ENCODE measurements at places on chromosomes 4 and X.

GRCh38 chr4:26152056-26152455 is 168.8 kb upstream of the RBPJ start:
- no peak for DNase-seq

DNA sequence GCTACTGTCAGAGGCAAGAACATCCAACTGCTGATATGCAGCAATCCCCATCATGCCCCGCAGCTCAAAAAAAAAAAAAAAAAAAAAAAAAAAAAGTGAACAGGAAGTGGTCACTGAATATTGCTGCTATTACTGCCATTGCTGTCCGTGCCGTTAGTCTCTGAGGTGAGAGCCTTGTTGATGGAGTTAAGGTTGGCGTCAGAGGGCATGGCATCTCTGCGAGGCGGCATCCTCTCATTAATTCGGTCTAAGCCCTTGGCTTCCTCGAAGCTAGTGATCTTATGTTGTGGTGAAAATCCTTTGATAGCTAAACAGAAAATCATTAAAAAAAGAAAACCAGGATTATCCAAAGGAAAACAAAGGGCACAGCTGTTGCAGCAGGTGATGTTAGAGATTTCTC is 321.6 kb downstream of the PPP3CA start:
- DNase-seq = no peak

- DNase-seq = no peak
Observed at GRCh38 chr4:87179751-87180150, 40.7 kb downstream of the KLHL8 start.

DNA sequence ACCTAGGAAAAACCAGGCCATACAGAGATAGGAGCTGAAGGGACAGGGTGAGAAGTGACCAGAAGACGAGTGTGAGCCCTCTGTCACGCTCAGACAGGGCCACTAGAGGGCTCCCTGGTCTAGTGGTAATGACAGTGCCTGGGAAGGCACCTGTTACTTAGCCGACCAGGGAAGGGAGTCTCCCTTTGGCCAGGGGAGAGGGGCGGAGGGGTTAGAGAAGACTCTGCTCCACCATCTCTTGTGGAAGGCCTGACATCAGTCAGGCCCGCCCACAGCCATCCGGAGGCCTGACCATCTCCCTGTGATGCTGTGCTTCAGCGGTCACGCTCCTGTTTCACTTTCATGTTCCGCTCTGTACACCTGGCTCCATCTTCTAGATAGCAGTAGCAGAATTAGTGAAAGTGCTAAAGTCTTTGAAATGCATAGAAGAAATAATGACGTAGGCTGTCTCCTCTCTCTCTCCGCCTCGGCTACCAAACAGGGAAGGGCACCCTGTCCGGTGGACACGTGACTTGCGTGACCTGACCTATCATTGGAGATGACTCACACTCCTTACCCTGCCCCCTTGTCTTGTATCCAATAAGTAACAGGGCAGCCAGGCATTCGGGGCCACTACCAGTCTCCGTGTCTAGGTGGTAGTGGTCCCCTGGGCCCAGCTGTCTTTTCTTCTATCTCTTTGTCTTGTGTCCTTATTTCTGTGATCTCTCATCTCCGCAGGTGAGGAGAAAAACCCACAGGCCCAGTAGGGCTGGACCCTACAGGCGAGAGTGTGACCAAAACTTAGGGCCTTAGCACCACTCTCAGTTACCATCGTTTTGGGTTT is 26.7 kb downstream of the HTT-AS start:
- DNase-seq = peak; percentile 66

DNA sequence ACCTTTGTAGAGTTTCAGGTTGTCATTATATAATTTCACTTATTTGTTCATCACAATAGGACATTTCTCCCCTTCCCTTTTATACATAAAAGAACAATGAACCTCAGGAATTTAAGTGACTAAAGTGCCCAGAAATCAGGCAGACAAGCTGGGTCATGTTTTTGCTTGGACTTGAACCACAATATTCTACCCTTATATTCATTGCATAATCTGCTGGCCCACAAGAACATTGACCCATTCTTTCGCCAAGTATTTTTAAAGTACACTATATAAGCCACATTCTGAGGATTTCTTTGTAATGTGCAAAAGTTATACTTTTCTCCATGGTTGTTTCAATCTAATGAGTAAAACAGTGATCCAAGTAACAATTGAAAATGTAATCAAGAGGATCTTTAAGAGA is 637.5 kb upstream of the SLIT2 start:
- no peak for DNase-seq

DNA sequence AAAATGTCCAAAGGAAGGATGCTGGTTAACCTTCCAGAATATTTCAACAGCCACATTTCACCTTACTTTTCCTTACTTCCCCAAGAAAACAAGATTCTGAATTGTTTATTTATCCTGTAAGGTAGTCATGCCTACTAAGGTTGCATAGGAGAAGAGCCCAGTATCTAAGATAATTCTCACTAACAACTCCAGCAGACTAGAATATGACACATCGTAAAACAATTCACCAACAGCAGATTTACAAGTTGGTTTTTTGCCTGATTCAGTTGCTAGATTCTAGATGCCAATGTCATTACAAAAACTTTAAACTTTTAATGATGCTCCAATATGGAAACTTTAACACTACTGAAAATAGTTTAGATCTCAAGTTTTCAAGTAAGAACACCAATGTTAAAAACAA is 176.4 kb downstream of the IL13RA2 start:
- no peak for DNase-seq

DNA sequence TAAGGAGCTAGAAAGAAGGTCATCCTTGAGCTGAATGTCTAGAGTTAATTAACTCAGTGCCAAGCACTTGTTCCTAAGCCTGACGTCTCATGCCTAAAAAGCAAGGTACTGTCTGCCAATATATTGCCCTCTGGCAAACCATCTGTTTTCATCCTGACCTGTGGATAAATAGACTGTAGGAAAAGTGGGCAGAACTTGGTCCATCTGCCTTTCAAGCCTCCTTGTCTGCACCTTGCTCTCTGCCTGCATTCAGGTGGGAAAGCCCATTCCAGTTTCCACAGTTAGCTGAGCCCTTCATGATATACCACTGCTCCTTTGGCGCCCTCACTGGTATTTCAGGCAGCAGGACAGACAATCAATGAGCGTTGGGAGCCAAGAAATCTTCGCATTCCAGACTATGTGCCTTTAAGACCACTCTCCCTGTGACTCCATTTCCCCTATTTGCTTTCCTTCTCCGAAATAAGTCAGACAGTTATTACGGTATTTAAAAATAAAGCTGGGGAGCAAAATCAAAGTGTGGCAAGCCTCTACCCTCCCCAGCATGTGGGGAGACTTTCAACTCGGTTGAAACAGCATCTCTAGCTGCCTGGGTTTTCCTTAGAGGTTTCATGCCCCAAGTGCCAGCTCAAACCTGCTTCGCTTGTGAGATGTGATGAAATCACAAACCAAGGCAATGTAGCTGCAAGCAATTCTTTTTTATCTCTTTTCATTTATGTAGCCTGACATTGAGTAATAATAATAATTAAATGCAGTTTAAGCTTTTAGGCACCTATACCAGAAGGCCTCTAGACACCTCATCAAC is 2.5 kb upstream of the CCDC149 start:
- no peak for DNase-seq

DNA sequence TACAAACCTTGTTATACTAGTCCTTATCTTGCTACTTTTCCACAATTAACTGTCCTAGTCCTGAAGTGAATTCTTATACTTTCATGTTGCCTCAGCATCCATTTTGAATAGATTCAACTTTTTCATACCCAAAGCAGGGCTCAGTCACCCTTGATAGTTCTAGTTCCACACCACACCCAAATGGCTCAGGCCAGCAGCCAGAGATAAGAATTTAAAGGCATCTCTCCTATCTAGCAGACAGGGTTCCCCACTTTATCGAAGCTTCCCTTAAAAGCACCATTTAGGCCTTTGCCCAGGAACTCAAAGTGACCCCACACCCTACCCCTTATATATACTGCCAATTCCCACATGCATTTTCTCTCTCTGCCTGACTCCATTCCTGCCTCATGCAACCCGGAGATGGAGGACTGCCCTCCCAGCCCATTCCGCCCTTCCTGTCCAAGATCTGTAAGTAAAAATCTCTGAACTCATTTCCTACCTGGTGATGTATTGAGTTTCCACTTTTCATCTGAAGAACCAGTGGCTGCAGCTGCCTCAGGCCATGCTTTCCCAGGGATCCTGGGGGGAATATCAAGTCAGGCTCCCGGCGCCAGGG is 63.7 kb upstream of the TXK start:
- DNase-seq = no peak

DNA sequence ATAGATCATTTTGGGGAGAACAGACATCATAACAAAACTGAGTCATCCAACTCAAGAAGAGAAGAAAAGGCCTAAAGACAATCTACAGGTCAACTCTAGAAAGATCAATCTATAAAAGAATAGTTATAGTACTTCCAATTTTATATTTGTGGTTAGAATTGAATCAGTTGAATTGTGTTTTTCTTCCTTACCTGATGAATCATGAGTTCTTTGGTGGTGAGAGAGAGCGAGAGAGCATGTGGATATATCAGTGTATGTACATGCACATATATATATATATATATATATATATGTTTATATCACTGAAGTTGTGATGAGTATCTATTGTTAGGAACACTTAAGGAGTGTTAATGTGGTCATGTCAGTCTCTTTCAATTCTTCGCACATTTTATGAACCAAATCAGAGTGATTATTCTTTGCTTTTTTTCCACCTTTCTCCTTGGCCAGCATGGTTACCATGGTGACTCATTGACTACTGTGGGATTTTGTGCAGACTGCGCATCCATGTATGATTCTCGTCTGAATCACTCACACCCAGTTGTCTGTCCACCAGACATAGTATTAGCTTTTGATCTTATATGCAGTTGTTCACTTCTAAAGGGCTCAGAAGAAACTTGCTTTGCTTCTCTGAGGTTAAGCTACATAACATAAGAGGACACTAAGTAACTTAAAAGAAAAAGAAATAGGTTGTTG is 90.4 kb upstream of the RAB40AL start:
- DNase-seq = no peak

GRCh38 chr4:31341601-31342359 is 621.6 kb downstream of the PCDH7 start:
- no peak for DNase-seq

DNA sequence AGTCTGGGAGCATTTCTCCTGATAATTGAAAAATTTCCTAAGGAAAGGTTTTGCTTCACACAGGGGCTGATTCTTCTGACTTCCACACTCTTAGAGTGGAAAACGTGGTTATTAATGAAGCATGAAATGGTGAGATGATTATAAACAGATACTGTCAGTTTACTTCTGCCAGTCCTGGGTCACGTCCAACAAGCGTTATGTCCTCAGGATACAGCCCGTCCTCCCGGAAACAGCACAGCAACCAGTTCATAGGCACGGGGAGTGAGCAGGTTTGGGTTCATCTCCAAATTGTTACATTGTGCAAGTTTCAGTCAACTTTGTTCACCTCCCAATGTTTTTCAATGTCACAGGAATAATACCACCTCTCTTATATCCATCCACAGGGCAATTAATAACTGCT is 98.8 kb downstream of the NPNT start:
- no peak for DNase-seq

DNA sequence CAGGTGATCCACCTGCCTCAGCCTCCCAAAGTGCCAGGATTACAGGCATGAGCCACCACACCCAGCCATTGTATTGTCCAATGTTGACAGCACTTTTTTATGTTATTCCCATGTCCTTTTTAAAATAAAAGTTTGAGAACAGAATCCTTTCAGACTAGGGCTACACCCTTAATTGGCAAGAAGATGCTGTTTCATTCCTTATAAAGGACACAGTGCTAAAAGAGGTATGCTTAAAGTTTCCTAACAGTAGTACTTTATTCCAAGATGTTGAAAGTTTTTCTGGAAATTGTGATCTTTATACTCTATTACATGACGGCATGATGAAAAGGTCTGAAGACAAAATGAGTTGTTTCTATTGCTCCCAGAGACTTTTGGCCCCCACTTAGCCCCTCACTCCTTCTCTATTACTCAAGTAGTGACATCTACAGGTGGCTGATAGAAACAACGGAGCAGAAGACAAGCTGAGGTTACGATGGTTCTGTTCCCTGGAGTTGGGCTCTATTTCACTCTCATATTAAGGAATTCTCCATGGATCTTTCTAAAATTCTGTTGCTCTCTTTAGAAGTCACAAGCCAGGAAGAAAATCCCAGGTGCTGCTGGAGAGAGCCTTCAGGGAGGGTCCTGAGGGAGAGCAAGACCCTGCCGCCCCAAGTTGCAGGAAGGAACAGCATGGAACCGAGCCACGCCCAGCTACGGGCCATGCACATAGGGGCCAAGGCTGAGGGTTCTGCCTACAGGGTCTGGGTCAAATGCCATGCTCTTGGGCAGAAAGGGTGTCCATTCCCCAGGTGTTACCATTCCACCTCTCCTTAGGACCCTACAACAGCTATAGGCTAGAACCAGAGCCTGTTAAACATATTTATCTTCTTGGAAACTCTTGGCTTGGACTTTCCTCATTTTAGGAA is 22.8 kb downstream of the RPL9 start:
- DNase-seq = no peak

GRCh38 chrX:109484886-109485285 is 3.0 kb upstream of the GUCY2F start:
- DNase-seq = no peak

DNA sequence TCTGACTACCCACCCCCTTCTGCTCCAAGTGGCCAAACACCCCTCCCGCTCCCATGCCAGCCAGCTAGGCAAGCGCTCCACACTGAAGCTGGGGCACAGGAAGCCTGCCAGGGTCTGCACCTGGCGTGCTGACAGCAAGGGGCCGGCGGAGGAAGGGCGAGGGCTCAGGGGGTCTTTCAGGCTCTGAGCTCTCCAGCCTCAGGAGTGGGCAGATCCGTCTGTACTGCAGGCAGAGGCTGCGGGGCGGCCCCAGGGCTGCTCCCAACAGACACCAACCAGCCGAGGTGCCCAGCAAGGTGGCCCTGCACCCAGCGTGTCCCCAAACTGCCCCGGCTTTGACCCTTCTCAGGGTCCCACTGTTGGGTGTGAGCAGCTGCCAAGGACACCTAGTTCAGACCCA is 14.8 kb downstream of the FAM53A start:
- DNase-seq = no peak

DNA sequence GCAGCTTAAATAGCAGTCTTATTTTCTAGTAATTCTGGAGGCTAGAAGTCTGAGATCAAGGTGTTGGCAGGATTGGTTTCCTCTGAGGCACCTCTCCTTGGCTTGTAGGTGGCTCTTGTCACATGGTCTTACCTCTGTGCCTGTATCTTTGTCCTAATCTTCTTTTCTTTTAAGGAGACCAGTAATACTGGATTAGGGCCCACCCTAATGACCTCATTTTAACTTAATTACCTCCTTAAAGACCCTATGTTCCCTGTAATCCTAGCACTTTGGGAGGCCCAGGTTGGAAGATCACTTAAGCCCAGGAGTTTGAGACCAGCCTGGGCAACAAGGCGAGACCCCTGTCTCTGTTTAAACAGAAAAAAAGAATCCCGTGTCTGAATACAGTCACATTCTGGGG is 38.9 kb downstream of the ARHGAP10 start:
- DNase-seq = no peak
